ENCODE measurements at places on chromosomes 1 and 21.

DNA sequence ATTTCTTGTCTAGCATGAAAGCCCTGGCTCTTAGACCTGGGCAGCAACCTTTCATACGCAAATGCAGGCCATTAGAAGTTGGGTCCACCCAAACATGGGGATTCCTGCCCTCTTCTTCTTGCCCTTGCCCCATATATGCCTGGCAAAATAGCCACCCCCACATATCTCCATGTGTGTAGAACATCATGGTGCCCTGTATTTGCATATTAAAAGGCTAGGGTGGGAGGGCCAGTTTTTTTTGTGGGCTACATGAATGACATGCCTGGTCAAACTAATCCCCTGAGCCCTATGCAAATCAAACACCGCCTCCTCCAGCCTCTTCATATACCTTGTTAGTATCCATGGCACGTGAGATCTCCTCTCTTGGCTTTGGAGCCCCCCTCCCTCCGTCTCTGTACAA lies 24.7 kb downstream of the MFSD2A start:
- no peak for DNase-seq

DNA sequence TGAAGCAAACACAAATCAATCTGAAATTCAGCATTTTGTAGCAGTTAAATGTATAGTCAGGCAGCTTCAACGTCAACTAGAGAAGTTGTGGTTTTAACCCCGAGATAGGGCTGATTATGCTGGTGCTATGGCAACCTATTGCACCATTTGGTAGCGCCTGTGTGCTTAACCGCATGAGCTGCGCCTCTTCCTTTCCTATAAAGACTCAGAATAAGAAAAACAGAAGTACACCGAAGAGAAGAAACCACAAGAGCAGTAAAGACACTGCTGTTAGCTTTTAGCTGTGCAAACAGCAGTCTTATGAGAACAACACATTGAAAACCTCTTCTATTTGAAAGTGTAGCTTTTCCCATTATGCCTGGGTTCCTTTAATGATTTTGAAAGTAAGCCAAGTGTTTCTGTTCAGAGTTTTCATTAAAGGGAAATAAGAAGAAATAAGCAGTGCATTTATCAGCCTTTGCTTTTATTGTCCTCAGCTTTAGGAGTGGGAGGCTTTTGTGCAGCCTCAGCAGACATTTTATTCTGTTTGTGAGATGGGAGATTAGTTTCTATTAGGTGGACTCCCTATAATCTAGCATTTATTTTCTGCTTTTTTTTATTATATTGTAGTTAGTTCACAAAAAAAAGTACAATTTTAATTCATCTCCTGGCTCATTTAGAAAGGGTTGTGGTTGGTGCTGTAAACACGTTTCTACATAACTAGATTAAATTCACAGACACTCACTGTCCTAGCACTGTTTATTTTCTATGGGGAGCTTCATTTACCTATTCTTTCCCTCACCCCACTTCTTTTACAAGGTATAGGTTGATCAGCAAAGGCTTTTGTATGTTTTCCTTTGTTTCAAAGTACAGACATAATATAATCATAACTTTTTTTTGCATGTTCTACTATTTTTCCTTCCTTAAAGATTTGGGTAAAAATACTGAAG lies 43.3 kb downstream of the PTPRC start:
- peak; percentile 80 for DNase-seq

- no peak for DNase-seq
Measured at GRCh38 chr21:29102791-29103257, 27.6 kb upstream of the MAP3K7CL start.

DNA sequence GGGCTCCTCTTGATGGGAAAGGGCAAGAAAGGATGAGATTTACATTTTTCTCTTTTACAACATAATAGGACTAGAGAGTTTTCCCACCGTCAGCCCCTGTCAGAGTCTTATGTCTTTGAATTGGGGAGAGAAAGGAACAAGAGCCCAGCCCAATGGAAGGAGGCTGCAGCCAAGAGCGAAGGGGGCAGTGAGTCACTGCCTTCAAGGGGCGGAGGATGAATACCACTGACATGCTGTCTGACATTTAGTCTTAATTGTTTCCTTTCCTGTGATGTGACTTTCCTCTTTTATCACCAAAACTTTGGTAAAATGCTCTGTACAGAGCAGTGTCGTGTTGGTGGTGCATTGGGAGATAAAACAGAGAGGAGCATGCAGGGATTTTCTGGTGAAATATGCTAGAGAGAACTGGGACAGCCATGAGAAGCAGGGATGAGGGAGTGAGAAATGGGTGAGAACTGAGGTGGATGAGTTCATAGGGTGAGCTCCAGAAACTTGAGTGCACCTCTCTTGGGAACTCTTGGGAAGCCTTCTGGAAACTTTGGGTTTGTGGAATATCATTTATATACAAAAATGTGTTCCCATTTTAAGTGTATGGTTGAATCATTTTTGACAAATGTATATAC lies 179.9 kb upstream of the FGGY start:
- DNase-seq = no peak

Data from T-helper 1 cell (primary cell).